ENCODE measurements at places on chromosomes 6 and 20.

DNA sequence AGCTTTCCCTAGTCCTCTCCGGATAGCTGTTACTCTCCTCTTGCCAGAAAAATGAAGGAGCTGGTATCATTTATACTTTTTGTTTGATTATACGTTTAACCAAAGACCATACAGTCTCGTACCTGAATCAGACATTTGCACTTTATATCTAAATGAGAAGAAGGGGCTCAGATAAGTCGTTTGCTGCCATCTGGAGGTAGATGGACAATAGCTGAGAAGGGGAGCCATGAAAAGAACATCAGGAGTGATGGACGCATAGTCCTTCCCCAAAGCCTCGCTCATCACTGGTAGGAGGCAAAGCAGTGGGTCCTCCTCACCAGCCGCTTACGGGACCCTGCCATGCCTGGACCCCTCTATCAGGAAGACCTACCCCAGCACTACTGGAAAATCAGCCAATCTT is 45.4 kb downstream of the RPF2 start:
- DNase-seq: no peak
- H3K36me3 ChIP-seq: peaks cover 11% of the 10 kb centered on the region
- no peaks in the 10 kb centered on the region for H3K27me3 ChIP-seq
- no peak overlapping the region for H3K4me3 ChIP-seq
- no peak overlapping the region for H3K27ac ChIP-seq

DNA sequence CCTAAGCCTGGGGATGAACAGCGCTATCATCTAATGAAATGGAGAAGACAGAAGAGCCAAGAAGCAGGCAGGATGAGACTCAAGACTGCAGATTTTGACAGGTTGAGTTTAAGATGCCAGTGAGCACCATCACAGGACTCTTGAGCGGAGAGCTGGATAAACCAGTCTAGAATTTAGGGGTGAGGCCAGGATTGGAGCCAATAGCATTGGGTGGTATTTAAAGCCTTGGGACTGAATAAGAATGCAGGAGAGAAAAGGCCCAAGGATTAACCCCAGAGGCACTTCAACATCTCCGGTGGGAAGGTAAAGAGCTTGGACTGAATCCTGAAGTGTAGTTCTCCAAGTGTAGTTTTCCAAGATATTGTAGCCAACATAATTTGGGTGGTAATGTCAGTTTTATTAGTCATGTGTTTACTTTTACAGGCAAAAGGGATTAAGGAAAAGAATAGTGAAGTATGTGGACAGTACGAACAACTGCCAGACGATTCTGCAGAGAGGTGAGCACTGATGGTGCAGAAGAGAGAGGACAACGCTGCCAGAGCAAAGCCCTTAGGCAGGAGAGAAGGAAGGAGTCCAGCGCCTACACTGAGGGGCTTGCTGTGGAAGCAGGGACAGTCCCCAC is 85.2 kb downstream of the DTNBP1 start:
- H3K36me3 ChIP-seq: no peaks in the 10 kb centered on the region
- H3K27me3 ChIP-seq: no peaks in the 10 kb centered on the region
- no peaks in the 10 kb centered on the region for H3K4me1 ChIP-seq

DNA sequence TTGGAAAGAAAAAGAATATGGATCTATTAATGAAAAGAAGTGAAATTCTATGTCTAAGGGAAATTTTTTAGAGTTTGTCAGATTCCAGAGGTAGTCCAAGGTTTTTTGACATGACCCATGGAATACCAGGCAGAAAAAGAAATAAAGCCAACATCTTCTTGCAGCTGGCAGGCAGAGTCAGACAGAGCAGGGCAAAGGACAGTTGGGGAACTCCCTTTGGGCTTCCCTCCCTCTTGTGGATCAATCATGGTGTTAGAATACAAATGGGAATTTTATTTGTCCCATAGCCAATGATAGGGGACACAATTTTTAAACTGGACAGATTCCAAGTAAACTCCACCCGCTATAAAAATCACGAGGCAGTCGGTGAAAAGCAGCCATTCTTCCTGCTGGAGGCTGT is 92.1 kb upstream of the TAB2 start:
- peaks cover 7% of the 10 kb centered on the region for H3K4me1 ChIP-seq
- H3K27ac ChIP-seq: no peak overlapping the region
- DNase-seq: no peak
- no peak overlapping the region for H3K4me3 ChIP-seq
- H3K36me3 ChIP-seq: no peaks in the 10 kb centered on the region

DNA sequence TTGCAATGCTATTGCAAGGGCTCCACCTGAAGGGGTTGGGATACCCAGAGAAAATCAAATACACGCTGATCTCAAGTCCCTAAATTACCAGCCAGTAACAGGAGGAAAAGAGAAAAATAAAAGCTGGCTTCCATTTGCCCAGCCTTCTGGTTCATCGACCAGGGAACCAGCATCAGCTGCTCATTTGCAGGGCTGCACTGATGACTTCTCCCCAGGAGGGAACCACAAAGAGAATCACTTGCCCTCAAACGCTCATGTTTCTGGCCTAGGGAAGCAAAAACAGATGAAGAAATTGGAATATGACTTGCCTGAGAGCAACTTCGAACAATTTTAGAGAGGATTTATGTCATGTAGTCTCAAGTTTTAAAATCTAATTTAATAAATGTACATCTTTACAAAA is 119.7 kb downstream of the SH3BGRL2 start:
- no peak overlapping the region for H3K27ac ChIP-seq
- DNase-seq: no peak
- H3K4me1 ChIP-seq: no peaks in the 10 kb centered on the region
- H3K27me3 ChIP-seq: no peaks in the 10 kb centered on the region
- no peak overlapping the region for H3K4me3 ChIP-seq
- H3K36me3 ChIP-seq: no peaks in the 10 kb centered on the region
